ENCODE measurements at places on chromosomes 3 and 15. TPM values are rescaled to one million over a fixed set of nuclear protein-coding genes. Genes with fewer than 3 reads are reported as not detected.

Gene SMCO1
- not detected for total RNA-seq

Gene SLC2A2
- 3.7 TPM for total RNA-seq

Gene SLC22A14
- 0.12 TPM for total RNA-seq

Gene MYO5C
- total RNA-seq: 32.6 TPM

Gene MYD88
- 13.9 TPM for total RNA-seq

Gene SLC51B
- total RNA-seq: not detected

Gene CX3CR1
- 2.7 TPM for total RNA-seq

Gene VPS13C
- total RNA-seq: 27.1 TPM

Gene IL17RE
- total RNA-seq: 7.0 TPM

Gene DLL4
- total RNA-seq: 1.3 TPM

All from pancreas (tissue), 10 donors.